ENCODE measurements at places on chromosomes 13 and 19.

- no peak for DNase-seq
These were observed 1142.8 kb downstream of the PCDH9 start for GRCh38 chr13:66087269-66087710.

DNA sequence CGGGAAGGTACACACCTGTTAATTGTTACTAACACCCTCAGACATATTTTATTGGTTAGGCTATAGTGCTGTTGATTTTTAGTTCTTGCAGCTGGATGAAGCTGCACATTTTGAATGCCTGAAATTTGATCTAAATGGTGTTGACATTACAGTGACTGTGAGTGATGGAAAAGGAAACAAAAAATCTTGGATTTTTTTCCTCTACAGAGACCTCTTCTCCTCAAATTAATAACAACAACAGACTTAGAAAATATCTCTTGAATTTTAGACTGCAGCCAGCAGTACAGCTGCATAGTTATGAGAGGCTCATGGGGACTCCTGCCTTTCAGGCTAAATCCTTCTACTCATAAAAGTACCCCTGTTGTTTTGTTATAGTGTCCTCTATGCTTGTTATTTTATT lies 500.5 kb upstream of the SPRY2 start:
- DNase-seq: no peak

DNA sequence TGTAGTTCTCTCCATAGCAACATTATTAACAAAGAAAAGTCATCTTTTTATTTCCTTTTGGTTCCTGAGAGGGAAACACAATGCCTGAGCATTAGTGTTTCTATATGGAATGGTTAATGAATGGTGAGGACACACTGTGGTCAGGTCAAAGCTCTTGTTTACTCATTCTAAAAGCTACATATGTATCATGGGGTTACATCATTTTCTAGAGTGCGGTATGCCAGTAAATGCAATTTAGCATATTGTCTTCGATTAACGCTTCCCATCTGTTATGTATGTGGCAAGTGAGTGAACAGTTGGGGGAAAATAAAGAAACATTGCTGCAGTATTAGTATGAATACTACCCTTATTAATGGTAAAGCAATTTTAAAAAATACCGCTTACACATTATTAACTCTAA lies 1152.2 kb upstream of the SPRY2 start:
- DNase-seq: no peak

DNA sequence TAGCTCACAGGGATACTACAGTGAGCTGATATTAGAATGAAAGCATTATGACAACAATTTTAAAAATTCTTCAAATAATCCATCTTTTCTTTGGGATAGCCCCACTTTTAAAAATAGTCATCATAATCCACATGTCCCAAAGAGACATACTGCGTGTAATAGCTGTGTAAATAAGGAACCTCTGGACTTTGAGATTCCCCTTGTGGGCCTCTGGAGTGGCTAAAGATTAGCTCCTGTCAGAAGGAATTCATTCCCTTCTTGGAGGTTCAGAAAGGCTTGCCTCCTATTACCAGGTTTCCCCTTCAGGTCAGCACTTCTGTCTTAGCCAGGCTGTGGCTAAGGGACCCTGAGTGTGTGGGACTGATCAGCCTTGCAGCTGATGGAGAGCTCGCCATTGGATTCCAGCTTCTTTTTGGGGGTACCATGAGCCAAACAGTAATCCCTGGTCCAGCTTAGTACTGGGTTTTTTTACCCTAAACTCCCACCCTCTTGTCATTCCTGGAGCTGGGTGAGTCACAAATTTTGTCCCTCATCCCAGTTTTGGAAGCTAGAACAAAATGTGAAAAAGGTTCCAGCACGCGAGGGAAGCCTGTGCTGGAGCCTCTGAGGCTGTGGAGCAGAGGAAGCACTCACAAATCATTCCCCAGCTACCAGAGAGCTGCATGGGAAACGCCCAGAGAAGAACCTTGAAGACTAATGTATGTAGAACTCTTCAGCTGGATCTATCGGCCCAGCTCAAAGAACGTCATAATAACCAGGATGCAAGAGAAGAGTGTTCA lies 96.7 kb downstream of the RNASEH2B start:
- DNase-seq: no peak

- DNase-seq: peak; percentile 69
These were observed 4.9 kb upstream of the GIPC3 start for GRCh38 chr19:3580156-3580934.

GRCh38 chr19:4052114-4052992 lies 14.3 kb downstream of the ZBTB7A start:
- DNase-seq: peak; percentile 27

GRCh38 chr19:17220207-17220758 lies 5.1 kb downstream of the USE1 start:
- peak; percentile 31 for DNase-seq

DNA sequence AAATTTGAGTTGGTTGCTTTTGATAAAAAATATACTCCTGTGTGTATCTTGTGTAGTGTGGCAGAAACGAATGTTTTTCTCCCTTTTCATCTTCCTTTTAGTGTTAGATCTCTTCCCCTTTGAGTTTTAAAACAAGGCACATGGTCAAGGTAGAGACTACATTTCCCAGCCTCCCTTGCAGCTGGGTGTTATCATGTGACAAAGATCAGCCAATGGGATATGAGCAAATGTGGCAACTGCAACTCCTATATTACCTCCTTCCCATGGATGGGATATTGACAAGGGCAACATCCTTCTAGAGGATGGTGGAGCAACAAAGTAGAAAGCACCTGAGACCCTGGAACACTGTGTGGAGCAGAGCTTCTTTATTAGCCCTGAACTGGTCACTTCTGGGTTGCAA lies 42.4 kb downstream of the ADGRE3 start:
- DNase-seq: peak; percentile 54

Data from inflammatory macrophage (primary cell).